ENCODE measurements at places on chromosomes 12 and 14.

GRCh38 chr14:55749201-55749812 is 169.3 kb downstream of the KTN1 start:
- DNase-seq: no peak

DNA sequence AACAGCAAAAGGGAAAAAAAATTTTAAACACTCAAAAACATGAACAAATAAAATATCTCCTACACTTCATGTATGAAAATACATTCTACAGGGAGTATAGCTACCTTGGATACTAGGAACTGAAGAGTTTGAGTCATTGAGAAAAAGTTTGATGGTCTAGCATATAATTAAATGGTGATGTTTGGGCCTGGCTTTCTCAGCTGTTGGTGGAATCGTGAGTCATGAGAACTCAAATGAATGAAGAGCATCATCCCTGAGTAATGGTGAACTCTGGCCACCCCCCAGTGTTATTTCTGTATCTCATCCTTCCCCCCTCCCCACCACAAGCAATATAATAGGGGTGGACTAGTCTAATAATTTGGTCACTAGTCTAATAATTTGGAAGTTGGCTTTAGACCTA is 6.7 kb upstream of the SLC6A15 start:
- no peak for DNase-seq

DNA sequence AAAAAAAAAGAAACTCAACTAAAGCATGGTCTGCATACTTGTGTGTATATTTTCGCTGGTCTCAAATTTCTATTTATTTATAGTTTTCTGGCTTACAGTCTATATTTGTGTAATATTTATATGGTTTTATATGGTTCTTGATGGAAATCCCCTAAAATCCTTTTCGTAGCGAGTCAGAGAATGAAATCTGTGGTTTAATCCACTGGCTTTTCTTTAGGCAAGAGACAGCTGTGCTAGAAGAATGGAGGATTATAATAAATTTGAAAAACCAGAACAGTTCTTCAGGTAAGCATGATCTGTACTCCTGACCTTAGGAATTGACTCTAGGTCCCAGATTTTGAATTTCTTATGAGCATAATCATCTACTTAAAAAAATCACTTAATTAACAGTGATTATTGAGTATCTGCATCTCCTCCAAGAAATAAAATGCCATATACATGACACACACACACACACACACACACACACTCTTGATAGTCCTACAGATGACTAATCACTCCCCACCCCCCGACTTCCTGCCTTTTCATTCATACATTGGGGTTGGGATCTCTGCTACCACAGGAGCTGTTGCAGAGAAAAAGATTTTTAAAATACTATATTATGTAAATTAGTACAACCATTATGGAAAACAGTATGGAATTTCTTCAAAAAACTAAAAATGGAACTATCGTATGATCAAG is 113.4 kb downstream of the CRADD start:
- DNase-seq: no peak

DNA sequence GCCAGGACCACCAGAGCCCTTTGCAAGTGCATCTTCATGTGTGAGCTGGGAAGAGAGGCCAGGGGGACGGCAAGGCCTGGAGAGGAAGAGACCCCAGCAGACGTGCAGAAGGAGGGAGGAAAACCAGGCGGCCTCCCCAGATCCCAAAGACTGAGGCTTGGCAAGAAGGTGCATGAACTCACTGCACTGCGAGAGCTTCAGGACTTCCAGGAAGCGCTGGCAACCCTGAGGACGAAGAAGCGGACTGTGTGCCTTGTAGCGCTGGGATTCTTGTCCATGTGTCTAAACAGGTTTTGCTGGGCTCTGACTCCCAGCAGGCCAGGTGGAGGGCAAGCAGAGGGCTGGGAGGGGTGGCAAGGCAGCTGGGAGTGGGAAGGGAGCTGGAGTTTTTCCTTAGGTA is 939 bp downstream of the TGFB3 start:
- no peak for DNase-seq

GRCh38 chr12:53978477-53979356 is 4.0 kb upstream of the HOTAIR start:
- no peak for DNase-seq

DNA sequence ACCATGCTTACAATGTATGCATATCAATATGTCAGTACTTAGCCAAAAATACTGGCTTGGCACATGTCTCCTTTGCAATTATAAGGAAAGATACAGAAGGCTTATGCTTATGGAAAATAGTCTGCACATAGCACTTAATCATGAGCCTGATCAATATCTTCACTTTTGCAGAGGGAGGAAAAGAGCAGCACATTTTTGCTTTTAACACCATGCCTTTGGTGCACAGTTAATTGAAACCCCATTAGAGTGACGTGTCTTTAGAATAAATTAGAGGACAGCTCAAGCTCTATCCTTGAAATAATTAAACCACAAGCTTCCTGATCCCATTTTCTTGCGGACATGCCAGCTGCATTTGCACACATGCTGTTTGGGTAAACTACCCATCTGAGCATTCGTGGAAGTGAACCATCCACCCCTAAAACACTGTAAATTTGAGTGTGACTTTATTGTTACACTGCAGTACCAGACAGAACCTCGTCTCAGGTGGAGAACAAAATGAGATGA is 839.9 kb upstream of the MGAT4C start:
- DNase-seq: no peak

- no peak for DNase-seq
These were observed 2.8 kb downstream of the FBXL14 start for GRCh38 chr12:1591543-1591942.

GRCh38 chr12:122081697-122082221 is 3.2 kb downstream of the MLXIP start:
- DNase-seq: no peak

DNA sequence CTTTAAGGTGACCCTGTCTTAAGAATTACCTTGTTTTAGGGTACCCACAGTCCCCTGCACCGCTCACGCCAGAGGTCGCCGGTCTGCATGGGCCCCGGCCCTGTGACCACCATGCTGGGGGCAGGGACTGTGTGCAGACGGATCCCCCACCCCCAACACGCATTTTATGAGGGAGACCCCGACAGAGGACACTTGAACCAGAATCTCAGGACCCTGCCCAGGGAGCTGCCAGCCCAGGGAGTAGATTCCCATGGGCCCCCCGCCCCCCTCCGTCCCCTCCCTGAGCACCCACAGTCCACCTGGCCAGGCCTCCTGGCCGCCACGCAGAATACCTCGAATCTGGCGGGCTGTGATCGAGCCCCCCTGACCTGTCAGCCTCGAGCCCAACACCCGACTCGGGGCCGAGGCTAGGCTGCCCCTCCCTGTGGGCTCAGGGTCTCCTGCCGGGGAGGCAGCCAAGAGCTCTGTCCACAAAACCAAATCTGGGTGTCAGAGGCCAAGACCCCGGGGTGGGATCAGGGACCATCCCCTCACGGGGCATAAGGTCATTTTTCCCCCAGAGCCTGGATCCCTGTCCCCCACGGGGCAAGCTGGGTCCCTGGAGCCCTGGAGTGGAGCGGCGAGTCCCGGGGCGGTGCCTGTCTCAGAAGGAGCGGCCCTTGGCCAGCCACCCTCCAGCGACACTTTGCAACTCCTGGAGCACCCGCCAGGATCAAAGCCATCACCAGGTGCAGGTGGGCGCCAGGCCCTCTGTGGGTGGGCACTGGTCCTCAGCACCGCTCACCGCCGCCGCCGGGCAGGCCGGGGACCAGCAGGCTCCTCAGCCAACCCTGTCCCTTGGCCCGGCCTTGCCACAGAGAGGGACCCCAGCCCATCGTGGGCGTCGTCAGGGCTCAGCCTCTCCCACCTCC is 155.8 kb upstream of the PKP2 start:
- DNase-seq: no peak

DNA sequence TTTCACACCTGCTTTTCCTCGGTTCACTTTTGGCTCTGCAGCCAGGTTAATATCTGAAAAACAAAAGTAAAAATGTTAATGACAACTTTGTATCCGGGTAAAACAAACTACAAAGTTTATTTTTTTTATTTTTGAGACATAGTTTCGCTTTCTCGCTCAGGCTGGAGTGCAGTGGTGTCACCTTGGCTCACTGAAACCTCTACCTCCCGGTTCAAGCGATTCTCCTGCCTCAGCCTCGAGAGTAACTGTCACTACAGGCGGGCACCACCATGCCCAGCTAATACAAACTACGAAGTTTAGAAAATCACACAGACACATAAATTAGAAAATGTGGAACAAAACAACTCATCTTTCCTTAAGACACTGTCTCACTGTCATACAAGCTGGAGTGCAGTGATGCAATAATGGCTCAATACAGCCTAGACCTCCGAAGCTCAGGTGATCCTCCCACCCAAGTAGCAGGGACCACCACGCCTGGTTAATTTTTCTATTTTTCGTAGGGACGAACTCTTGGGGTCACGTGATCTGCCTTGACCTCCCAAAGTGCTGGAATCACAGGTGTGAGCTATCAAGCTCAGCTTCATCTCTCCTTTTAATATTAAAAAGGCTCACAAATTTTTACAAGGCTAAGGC is 38.1 kb downstream of the HNRNPC start:
- no peak for DNase-seq

GRCh38 chr12:5787828-5788227 is 157.2 kb downstream of the ANO2 start:
- no peak for DNase-seq

DNA sequence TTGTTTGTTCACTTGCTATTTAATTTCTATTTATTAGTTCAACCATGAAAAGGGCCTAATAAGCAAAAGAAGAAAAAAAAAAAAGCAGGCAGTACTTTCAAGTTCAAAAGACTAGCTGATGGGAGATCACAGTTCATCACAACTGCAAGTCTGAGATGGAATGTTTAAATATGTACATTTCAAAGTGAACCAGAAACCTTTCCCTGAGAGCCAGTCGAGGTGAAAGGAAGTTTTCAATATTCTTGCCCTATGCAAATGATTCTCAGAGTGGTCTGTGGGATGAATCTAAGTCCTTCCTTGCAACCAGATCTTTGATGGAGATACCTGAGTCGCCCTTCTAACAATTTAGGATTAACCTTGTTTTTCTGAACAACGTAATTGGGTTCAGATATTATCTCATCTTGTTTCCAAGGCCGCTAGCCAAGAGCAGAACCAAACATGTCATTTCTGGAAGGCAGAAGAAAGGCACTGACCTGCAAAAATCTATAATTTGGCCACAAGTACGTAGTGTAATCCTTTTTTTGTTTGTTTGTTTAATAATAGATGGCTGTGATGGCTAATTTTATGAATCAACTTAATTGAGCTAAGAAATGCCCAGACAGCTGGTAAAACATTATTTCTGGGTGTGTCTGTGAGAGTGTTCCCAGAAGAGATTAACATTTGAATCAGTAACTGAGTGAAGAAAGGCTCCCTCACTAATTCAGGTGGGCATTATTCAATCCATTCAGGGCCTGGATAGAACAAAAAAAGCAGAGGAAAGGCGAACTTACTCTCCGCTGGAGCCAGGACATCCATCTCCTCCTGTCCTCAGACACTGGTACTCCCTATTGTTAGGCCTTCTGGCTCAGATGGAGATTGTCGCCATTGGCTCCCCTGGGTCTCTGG is 171.1 kb upstream of the TMPO start:
- no peak for DNase-seq

- no peak for DNase-seq
These were observed 59.7 kb downstream of the FUT8 start for GRCh38 chr14:65472189-65472588.

DNA sequence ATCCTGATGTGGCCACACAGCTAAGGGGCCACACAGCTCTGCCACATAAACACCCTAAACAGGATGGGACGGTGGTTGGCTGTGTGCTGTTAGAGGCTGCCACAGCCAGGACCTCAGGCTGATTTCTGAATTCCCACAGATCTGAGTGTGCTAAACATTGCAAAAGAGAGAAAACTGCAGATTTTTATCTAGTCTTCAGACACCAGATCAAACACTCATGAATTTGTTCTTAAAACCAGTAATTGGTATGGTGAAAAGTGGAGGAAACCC is 190.7 kb downstream of the MON2 start:
- DNase-seq: no peak

DNA sequence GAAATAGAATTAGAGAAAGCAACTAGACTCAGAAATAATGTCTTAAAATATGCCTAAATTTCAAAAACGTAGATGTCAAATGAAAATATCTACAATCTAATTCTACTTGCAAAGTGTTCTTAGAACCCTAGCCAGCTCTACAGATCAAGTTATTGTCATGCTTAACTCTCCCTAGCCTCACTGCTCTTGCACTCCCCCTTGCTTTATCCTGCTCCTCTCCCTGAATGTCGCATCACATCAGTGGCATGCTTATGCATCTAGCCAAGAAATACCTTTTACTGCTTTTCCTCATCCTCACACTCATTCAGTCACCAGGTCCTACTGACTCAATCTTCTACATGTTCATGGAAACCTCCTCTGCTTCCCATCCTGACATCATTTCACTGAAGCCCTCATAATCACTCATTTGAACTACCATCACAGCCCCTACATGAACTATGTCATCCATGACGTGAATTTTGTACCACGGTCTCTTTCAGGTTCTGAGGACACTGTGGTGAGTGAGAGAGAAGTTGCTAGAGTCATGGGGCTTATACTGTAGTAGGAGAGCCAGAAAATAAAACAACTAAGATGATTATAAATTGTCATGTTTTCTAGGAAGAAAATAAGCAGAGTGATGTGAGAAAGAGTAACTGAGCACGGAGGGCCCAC is 22.6 kb upstream of the CRACR2A start:
- DNase-seq: no peak

DNA sequence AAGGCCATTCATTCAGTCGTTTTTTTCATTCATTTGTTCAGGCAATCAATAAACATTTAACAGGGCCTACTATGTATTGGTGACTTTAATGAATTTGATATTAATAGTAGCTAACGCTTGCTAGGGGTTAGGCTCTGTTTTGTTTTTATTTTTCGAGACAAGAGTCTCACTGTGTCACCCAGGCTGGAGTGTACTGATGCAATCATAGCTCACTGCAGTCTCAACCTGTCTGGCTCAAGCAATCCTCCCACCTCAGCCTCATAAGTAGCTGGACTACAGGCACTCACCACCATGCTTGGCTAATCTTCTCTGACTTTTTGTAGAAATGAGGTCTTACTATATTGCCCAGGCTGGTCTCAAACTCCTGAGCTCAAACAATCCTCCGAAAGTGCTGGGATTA is 25.6 kb upstream of the MED13L start:
- DNase-seq: no peak

GRCh38 chr14:34398024-34398423 is 64.0 kb downstream of the SPTSSA start:
- no peak for DNase-seq
